Effector memory CD8-positive, alpha-beta T cell (primary cell): ENCODE measurements at places on chromosomes 4 and X.

DNA sequence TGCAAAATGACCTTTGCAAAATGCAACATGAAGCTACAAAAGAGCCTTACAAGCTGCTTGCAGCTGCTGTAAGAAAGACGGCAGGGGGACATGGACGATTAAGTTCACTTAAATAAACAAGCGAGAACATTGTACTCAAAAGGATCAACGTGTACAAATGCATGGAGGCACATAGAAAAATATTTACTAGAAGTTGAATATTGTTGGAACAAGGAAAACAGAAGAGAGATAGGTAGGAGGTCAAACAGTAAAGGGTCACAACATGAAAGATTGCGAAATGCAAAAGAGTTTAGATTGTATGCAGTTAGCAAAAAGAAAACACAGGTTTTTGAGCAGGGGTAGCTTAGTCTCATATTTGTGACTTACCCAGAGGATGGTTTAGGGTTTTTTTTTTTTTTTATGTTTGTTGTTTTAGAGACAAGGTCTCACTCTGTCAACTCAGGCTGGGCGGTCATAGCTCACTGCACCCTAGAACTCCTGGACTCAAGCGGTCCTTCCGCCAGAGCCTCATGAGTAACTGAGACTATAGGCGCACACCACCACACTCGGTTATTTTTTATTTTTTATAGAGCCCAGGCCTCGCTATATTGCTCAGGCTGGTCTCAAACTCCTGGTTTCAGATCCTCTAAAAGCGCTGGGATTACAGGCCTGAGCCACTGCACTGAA lies 1.4 kb upstream of the PHF8 start:
- no peak for DNase-seq

GRCh38 chr4:118351851-118352827 lies 664 bp downstream of the PRSS12 start:
- no peak for DNase-seq

GRCh38 chrX:154096140-154097002 lies 1.1 kb downstream of the MECP2 start:
- DNase-seq = peak; percentile 3

DNA sequence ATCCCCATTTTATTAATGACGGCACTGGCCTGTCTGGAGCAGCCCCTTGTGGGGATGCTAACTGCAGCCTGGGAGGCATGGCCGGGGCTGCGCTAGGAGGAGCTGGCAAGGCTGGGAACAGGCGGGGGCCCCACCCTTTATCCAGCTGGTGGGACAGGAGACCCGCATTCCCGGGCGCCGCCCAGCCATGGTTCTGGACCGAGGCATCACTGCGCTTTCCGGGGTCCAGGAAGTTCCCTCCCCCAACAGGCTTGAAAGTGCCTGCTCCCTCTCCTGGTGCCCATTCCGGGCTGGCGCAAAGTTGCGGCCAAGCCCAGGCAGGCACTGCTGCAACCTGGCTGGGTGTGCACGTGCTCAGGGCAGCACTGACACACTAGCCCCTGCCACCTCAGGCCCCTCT lies 124.5 kb downstream of the PARM1 start:
- no peak for DNase-seq

GRCh38 chr4:4204401-4204745 lies 22.4 kb downstream of the OTOP1 start:
- no peak for DNase-seq

DNA sequence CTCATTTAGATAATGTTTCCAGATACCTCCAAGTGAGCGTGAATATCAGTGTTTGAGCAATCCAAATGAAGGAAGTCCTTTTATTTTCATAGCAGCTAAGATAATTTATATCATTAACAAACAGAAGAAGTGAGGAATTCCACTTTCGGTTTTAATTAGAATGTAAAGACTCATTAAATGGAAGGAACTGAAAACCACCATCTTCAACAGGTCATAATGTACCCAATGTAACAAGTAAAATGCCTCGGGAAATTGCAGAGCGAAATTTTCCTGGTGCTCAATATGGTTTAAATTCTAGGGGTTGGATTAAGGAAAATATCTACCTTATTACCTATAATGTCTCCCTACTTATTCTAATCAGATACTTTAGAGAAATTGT lies 33.9 kb upstream of the SLC9A7 start:
- DNase-seq = no peak

DNA sequence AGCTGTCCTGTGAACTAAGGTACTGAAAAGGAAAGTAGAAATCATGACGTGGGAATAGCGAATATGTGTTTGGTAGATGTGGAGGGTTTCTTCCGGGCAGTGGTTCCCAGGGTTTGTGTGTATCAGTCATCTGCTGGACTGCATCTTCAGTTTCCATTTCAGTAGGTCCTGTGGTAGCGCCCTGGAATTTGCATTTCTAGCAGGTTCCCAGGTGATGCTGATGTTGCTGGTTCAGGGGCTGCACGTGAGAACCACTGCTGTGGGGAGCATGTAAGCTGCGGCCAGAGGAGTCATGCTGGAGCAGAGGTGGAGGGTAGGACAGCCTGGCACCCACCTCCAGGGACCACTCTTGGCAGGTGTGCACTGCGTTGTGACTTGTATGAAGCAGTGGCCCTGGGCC lies 47.1 kb downstream of the ARHGAP10 start:
- DNase-seq = no peak

GRCh38 chr4:188086858-188087257 lies 22.5 kb downstream of the TRIML2 start:
- DNase-seq = no peak

GRCh38 chrX:53255738-53256191 lies 25.6 kb downstream of the IQSEC2 start:
- no peak for DNase-seq

DNA sequence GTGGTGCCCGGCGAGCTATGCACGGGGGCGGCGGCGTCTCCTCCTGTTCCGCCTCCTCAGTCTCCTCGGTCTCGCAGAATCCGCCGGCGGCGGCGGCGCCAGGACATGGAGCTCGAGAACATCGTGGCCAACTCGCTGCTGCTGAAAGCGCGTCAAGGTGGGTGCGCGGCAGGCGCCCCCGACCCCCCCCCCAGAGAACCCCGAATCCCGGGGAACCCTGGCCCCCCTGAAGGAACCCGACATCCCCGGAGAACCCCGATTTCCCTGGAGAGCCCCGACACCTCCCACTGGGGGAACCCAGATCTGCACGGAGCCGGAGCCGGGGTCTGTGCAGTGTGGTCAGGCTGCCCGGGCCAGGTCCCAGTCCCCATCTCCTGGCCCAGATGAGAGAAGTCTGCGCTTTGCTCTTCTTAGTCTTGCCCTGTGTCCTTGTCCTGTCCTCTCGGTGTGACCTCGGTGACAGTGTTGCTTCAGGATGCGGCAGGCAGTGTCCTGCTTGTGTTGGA lies 648 bp downstream of the GRK4 start:
- DNase-seq = no peak

- DNase-seq = no peak
Observed at GRCh38 chrX:79268788-79269187, 98.3 kb downstream of the ITM2A start.

- DNase-seq = no peak
Observed at GRCh38 chrX:9340598-9341290, 124.1 kb upstream of the TBL1X start.
